Glomerular endothelial cell (primary cell): ENCODE measurements at places on chromosomes 2 and 18. TPM values are rescaled to one million over a fixed set of nuclear protein-coding genes. Genes with fewer than 3 reads are reported as not detected.

Gene TLX2
- not detected in 2 replicates for total RNA-seq

Gene ERFE
- 34.1 and 64.1 TPM in 2 replicates for total RNA-seq

Gene MZT2A
- total RNA-seq: 173 and 300 TPM in 2 replicates

Gene VPS4B
- 36.9 and 39.1 TPM in 2 replicates for total RNA-seq

Gene SLC30A3
- total RNA-seq: 5.9 and 6.5 TPM in 2 replicates
